ENCODE measurements at places on chromosomes 16 and 17.

DNA sequence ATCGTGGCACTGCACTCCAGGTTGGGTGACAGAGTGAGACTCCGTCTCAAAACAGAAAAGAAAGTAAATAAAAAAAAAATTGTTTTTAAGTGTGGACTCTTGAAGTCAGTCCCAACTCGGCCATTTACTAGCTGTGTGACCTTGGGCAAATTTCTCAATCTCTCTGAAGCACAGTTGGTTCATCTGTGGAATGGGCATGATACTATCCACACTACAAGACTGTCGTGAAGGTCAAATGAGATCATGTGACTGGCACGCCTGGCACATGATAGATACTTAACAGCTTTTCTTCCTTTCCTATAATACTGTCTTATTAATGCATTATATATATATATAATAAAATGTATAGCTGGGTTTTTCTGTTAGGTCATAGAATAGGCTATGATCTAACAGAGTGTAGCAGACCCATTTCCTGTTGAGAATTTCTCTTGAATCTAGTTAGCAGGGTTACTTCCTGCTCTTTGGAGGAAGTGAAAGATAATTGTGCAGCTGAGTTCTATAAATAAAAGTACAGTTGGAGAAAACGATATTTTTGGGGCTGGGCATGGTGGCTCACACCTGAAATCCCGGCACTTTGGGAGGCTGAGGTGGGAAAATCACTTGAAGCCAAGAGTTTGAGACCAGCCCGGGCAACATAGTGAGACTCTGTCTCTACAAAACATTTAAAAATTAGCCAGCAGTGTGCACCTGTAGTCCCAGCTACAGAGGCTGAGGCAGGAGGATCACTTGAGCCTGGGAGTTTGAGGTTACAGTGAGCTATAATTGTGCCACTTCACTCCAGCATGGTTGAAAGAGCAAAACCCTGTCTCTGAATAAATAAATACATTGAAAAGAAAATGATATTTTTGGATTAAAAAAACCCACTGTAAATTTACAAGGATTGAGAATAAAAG, 7.3 kb downstream of the MILR1 start:
- no peaks in the 10 kb centered on the region for H3K36me3 ChIP-seq
- H3K4me1 ChIP-seq = peaks cover 13% of the 10 kb centered on the region
- H3K27me3 ChIP-seq = no peaks in the 10 kb centered on the region
- H3K27ac ChIP-seq = peak overlapping the region; percentile 71
- no peak overlapping the region for H3K4me3 ChIP-seq

DNA sequence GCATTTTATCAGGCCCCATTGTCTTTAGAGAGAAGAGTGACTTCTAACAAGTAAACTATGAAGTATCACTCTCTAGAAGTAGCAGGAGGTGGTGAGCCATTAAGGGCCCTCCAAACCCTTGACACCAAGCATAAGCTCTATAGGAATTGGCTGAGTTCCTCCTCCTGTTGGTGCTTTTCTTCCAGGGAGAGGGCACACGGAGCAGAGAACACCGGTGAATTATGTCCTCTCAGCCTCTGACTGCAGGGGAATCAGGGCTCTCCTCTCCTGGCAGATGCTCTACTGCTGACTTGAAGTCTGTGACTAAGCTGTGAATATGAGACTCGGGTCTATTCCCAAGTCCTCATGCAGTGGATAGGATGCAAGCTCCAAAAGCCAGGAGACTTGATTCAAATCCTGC, 32.3 kb downstream of the CHD9 start:
- H3K36me3 ChIP-seq = no peaks in the 10 kb centered on the region
- no peak for DNase-seq
- no peak overlapping the region for H3K27ac ChIP-seq
- H3K27me3 ChIP-seq = no peaks in the 10 kb centered on the region

DNA sequence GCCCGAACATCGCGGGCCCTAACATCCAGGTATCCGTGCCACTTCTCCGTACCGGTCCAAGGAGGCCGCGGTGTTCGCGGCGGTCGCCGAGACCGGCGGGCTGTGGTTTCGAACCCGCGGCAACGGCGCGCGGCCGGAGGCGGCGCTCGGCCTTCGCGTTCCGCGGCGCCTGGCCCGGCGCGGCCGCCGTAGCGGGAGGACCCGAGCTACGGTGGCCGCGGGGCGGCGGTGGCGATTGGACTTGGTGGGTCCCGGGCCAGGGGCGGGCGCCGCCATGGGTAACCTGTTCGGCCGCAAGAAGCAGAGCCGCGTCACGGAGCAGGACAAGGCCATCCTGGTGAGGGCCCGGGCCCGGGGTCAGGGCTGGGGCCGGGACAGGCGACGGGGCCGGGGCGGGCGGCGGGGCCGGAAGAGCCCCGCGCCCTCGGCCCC, at the start of gene CHMP6:
Gene CHMP6 (plus strand): TSS at position 197 of the 432 bp plus-strand sequence. CDS start 78 bp downstream, at position 275.
- H3K4me1 ChIP-seq = peaks cover 27% of the 10 kb centered on the region
- peaks cover 25% of the 10 kb centered on the region for H3K36me3 ChIP-seq
- peak within 1 kb of the TSS; percentile 82 for H3K27ac ChIP-seq
- peak; percentile 87 for DNase-seq

GRCh38 chr16:75288596-75289120, 37.2 kb upstream of the BCAR1 start:
- peak; percentile 60 for DNase-seq
- H3K36me3 ChIP-seq = peaks cover 57% of the 10 kb centered on the region
- H3K27me3 ChIP-seq = peaks cover 9% of the 10 kb centered on the region
- peak overlapping the region; percentile 75 for H3K27ac ChIP-seq
- H3K4me1 ChIP-seq = peaks cover 15% of the 10 kb centered on the region
- H3K4me3 ChIP-seq = peak overlapping the region; percentile 9

DNA sequence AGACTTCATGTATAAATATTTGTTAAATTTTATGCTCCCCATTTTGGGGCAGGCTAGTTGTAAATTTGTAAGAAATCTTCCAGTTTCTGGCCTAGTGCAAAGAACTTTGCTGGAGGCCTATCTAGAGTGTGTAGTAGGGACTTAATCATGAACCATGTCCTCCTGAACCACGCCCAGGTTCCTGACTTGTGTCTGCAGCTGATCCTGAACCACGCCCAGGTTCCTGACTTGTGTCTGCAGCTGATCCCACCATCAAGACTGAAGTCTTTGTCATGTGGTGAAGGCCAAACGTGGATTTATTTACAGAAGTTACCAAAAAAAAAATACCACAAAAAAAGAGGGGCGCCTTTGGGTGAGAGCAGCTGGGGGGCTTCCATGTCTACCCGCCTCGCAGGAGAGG, 33.1 kb downstream of the LMF1 start:
- peaks cover 5% of the 10 kb centered on the region for H3K4me1 ChIP-seq
- no peak for DNase-seq
- no peak overlapping the region for H3K27ac ChIP-seq
- peaks cover 45% of the 10 kb centered on the region for H3K36me3 ChIP-seq

DNA sequence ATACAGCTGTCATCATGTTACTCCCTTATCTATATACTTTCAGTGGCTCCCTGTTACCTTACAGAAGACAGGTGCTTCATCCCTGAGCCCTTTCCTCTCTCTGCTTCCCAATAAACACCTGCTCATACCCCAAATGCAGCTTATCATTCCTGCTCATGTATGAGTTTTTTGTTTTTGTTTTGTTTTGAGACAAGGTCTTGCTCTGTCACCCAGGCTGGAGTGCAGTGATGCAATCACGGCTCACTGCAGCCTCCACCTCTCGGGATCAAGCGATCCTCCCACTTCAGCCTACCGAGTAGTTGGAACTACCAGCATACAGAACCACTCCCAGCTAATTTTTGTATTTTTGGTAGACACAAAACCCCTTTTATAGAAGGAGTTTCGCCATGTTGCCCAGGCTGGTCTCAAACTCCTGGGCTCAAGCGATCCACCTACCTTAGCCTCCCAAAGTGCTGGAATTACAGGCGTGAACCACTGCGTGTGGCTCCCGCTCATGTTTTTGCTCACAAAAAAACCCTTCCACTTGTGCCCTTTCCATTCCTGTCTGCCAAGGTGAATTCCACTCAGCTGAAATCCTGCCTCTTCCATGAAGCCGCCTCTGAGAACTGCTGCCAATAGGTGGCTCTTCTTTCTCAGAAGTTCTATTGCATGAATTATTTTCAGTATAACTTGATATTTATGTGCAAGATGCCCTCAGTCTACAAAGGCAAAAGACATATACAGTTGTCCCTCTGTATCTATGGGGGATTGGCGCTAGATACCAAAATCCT, 7.9 kb upstream of the RNF157 start:
- peaks cover 67% of the 10 kb centered on the region for H3K4me1 ChIP-seq
- H3K4me3 ChIP-seq = no peak overlapping the region
- DNase-seq = peak; percentile 26
- no peaks in the 10 kb centered on the region for H3K36me3 ChIP-seq

DNA sequence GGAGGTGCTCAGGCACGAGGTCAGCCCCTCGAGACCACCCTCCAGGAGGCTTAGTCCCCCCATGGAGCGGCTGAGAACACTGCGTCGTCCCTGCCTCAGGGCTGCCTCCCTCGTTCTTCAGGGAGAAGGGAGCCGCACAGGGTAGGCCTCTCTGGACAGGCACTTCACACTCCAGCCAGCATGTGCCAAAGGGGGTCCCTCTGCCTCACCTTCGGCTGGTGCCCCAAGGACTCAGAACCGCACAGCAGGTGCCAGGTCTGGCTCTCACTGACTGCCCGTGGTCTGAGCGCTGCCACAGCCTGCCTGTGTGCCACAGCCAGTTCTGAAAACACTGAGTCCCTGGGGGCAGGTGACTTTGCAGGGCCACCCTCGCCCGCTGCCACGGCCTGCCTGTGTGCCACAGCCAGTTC, 7.1 kb downstream of the P2RX5 start:
- no peaks in the 10 kb centered on the region for H3K27me3 ChIP-seq
- no peak overlapping the region for H3K27ac ChIP-seq
- no peak for DNase-seq
- no peak overlapping the region for H3K4me3 ChIP-seq

DNA sequence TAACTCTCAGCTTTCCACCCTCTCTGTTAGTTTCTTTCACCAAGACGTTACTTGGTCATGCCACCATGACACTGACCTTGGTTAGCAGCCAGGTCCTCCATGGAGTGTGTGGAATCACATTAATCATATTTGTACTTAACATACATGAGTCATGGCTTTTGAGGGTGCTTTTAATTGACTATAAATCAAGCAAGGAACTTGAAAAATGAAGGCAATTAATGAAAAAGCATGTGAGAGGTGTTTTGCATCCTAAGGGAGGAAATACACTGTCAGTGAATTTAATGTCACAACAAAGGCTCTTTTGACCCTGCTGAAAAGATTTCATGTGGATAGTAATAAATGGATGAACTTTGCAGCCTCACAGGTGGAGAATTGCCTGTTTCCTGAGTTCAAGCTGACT, 240.7 kb downstream of the CDH13 start:
- H3K27ac ChIP-seq = no peak overlapping the region
- no peak for DNase-seq
- no peaks in the 10 kb centered on the region for H3K27me3 ChIP-seq
- H3K4me1 ChIP-seq = no peaks in the 10 kb centered on the region
- H3K36me3 ChIP-seq = no peaks in the 10 kb centered on the region
- no peak overlapping the region for H3K4me3 ChIP-seq

- H3K36me3 ChIP-seq = peaks cover 89% of the 10 kb centered on the region
- no peak overlapping the region for H3K27ac ChIP-seq
- H3K4me3 ChIP-seq = no peak overlapping the region
- H3K4me1 ChIP-seq = peaks cover 19% of the 10 kb centered on the region
- DNase-seq = peak; percentile 82
These were observed 558 bp downstream of the SOX15 start for GRCh38 chr17:7589204-7589868.

DNA sequence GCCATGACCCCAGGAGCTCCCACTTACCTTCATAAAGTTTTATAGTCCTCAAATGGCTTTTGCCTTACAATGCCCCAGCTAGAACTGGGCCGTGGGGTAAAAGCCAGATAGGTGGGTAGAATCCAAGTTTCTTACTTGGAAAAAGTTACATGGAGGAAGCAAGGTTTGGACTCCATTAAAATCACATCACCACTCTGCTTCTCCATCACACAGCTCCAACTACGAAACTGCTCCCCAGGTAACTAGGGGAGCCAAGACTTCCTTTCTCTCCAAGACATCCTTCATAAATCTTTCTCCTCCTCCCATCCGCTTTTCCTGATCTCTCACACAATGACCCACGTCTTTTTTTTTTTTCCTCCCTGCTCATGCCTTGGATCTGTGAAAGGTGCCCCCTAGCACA, 130.8 kb upstream of the RCVRN start:
- H3K36me3 ChIP-seq = no peaks in the 10 kb centered on the region
- H3K4me3 ChIP-seq = no peak overlapping the region
- DNase-seq = no peak
- no peaks in the 10 kb centered on the region for H3K27me3 ChIP-seq
- peaks cover 9% of the 10 kb centered on the region for H3K4me1 ChIP-seq

GRCh38 chr17:67316781-67317180, 49.6 kb downstream of the PSMD12 start:
- DNase-seq = no peak
- H3K36me3 ChIP-seq = no peaks in the 10 kb centered on the region
- no peak overlapping the region for H3K4me3 ChIP-seq
- H3K27ac ChIP-seq = no peak overlapping the region

DNA sequence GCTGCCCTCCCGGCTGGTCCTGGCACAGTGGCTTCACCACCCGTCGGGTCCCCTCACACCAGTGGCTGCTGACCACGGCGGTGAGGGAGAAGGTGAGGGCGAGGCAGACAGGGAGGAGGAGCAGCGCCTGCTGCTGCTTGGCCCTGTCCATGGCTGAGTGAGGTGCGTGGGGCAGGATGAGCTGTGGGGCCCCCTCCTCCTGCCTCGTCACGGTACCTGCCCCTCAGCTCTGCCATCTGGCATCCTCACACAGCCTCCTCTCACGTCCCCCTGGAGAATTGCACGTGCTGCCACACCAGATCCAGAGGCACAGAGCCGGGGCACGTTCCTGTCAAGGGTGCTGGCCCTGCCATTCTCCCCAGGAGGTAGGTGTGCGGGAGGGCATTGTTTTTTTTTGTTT, at the start of gene GSG1L2:
Gene GSG1L2 (minus strand): TSS at position 159 of the 400 bp plus-strand sequence. CDS start 8 bp downstream, at position 151.
- H3K4me1 ChIP-seq = no peaks in the 10 kb centered on the region
- peaks cover 16% of the 10 kb centered on the region for H3K27me3 ChIP-seq
- H3K27ac ChIP-seq = no peak within 1 kb of the TSS
- no peak for DNase-seq

DNA sequence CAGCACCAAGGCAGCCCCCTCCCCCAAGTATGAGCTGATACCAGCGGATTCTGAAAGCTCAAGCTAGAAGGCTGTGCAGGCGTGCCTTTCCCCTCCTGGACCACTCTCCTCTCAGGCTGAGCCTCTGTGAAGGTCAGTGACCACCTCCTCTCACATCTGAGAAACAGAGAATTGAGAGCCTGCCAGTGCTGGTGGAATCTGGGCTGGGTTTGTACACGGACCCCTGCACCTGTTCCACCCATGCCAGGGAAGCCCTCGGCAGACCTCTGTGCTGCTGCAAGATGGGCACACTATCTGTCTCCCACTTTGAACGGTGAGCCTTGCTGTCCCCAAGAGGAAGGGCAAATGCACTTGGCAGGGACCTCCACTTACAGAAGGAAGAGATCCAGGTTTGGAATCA, 54.7 kb upstream of the SDK2 start:
- no peaks in the 10 kb centered on the region for H3K4me1 ChIP-seq
- H3K27me3 ChIP-seq = no peaks in the 10 kb centered on the region
- no peaks in the 10 kb centered on the region for H3K36me3 ChIP-seq
- no peak overlapping the region for H3K4me3 ChIP-seq
- H3K27ac ChIP-seq = no peak overlapping the region

Data from activated T-cell treated with anti-CD3 and anti-CD28 coated beads, Interleukin-2, amount 50 U/mL, for 24 hours (primary cell).